ENCODE measurements at places on chromosomes 7 and 10.

DNA sequence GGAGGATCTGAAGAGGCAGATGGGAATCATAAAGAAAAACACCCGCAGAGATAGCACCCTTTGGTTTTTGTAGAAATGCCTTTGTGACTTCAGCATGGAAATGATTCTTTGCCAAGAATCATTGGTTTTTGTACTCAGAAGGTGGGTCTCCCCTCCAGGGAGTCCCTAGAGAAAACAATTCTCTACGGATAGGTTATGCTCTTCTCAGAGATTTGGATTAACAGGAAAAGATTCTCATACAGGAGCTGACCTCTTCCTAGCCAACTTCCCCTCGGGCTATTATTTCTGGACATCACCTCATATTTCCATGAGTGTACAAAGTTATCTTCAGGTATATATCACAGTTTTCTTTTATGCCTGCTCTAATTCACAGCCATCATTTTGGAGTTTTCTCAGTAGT is 274.2 kb upstream of the HABP2 start:
- DNase-seq: no peak

GRCh38 chr10:11876805-11877590 is 53.8 kb downstream of the PROSER2 start:
- DNase-seq: no peak

DNA sequence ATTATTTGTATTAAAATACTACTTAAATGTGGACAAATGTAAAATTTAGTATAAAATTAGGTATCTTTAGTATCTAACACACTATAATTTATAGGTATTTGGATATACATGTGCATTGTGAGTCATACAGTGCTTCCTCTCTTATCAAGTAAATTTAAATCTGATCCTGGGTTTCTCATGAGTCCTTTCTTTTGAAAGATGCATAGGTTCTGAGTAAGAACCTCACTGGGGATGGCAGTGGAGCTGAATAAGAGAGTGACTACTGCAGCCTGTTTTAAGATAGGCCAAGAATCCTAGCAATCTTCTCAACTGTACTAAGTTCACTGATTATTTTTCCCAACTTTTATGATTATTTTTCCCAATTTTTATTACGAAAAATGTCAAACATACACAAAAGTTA is 16.2 kb downstream of the CEP55 start:
- peak; percentile 52 for DNase-seq

GRCh38 chr10:99873846-99874245 is 91.4 kb downstream of the ABCC2 start:
- DNase-seq: no peak

GRCh38 chr10:30724296-30724695 is 94.7 kb upstream of the LYZL2 start:
- DNase-seq: no peak

GRCh38 chr7:48154792-48155413 is 16.4 kb upstream of the ABCA13 start:
- DNase-seq: peak; percentile 50

- no peak for DNase-seq
Measured at GRCh38 chr10:97003804-97004201, 171.7 kb downstream of the LCOR start.

- no peak for DNase-seq
Measured at GRCh38 chr7:51280156-51280555, 36.5 kb downstream of the COBL start.

DNA sequence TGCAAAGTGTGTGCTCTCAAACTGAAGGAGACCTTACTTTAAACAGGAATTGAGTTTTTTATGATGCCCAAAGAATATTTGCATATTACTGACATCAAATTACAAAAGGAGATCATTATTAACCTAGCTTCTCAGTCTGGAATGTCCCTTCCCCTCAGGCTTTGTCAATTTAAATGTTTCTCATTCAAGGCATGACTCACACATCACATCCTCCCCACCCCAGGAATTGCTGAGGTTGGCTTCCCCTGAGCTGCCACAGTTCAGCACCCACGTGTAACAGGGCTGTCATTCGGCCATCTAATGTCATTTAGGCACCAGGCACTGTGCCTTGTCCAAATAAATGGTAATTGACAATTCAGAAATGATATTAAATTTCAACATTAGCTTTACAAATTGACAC is 305.9 kb upstream of the MGMT start:
- peak; percentile 7 for DNase-seq

DNA sequence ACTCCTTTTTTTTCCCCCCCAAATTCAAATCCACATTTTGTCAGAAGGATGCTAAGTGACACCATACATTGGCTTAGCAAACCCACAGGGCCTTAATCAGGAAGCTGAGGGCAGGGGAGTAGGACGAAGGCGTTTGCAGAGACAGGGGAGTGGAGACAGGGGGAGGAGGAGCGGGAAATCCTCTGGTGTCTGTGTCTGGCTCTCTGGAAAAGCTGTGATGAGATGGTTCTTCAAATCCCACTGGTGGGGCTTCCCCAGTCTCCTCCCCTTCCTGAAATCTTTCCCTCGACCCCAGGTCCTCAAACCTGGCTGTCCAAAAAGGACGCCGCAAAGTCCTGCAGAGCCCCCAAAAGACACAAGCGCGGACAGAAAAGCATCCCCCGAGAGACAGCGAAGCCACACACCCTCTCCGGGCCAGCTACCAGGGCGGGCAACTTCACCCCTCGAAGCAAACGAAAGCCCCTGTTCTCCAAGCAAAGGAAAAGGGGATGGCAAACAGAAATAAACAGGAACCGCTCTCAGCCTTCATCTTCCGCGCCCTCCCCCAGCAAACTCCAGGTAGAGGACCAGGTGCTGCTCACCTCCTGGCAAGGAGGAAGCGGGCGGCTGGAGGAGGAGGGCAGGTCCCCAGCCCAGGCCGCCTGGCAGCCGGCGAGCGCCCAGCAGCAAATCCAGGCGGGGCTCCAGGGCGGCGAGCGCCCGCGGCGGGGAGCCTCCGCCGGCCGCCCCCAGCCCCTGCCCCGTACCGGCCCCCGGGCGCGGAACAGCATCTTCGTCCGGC is 520 bp downstream of the ELAPOR2 start:
- no peak for DNase-seq

- DNase-seq: no peak
Measured at GRCh38 chr10:58747687-58748086, 235.0 kb downstream of the BICC1 start.

DNA sequence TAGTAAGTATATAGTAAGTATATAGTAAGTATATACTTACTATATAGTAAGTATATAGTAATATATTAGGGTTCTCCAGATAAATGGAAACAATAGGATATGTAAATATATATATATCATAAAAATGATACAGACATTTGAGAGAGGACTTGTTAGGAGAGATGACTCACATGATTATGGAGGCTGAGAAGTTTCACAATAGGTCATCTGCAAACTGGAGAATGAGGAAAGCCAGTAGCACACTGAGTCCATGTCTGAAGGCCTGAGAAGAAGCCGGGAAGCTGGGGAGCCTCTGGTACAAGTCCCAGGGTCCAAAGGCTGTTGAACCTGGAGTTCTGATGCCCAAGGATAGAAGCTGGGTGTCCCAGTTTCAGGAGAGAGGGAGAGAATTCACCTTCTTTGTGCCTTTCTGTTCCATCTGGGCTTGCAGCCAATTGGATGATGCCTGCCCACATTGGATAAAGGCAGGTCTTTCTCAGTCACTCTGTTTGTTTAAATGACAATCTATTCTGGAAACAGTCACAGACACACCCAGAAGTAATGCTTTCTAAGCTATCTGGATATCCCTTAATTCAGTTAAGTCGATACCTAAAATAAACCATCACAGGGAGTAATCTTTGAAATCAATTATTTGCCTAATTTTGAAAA is 205.5 kb upstream of the CDC14C start:
- DNase-seq: peak; percentile 0

GRCh38 chr10:125164421-125164820 is 4.1 kb upstream of the CTBP2 start:
- no peak for DNase-seq

- DNase-seq: no peak
Measured at GRCh38 chr10:61869041-61869675, 32.3 kb upstream of the ARID5B start.

GRCh38 chr10:124875596-124875995 is 66.3 kb upstream of the ZRANB1 start:
- DNase-seq: peak; percentile 47

DNA sequence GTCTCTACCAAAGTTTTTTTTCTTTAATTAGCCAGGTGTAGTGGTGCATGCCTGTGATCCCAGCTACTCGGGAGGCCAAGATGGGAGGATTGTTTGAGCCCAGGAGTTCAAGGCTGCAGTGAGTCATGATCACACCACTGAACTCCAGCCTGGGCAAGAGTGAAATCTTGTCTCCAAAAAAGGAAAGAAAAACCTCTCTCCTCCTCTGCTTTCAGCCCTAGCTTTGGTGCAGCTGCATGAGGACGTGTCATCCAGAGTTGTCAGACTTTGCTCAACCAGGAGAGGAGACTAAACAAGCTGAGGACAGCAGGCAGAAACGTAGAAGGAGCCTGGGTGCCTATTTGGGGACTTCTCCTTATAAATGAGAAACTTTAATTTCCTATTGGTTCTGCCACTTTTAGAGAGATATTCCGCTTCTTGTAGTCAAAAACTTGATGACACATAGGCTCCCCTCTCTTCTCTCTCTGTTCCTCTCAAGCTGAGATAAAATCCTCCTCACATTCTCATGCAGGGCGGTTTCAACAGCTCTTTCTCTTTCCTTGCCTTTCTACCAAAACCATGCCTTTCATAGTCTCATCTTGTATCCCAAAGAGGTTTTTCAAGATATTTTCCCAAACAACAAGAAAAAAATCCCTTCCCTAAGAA is 205.4 kb downstream of the ARHGAP12 start:
- peak; percentile 46 for DNase-seq

GRCh38 chr7:102832674-102833073 is 80.1 kb upstream of the LRRC17 start:
- no peak for DNase-seq

GRCh38 chr10:63323701-63324494 is 141.9 kb downstream of the JMJD1C start:
- no peak for DNase-seq

DNA sequence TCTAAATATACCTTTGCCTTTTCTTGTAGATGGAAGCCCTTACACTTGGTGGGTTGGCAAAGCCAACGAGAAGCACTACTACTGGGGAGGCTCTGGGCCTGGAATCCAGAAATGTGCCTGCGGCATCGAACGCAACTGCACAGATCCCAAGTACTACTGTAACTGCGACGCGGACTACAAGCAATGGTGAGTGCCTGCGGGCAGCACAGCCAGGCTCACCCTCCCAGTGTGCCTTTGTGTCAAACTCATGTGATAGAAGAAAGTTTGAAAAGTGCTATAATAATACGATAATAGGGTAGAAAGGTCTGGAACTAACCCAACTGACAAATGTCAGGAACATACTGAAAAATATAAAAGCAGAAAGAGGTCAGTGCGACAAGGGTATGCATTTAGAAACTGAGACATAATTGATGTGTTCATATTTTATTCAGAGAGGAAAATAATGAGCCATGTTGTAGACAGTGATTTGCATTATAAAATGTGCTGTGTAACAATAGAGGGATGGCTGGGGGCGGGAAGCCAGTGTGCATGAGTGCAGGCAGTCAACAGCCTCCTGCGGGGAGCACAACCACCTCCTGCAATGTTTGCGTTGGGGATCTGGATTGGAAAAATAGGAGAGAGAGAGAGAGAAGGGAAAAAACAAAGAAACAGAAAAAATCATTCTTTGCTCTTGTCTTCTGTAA is 686.9 kb upstream of the C7orf33 start:
- no peak for DNase-seq

DNA sequence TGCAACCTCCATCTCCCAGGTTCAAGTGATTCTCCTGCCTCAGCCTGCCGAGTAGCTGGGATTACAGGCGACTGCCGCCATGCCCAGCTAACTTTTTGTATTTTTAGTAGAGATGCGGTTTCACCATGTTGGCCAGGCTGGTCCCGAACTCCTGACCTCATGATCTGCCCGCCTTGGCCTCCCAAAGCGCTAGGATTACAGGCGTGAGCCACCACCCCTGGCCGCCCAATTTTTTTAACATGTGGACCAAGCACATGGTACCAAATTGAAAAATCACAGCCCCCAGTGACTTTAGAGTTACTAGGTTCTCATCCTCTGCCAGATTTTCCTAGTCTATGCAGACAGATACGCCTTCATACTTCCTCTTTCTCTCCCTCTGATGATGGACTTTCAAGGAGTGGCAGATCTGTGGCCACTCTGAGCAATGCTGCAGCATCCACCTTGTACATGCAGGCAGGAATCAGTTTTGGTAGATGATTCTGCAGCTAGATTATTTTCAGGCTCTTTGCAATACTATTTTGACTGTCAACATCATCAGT is 34.0 kb upstream of the EZH2 start:
- no peak for DNase-seq

DNA sequence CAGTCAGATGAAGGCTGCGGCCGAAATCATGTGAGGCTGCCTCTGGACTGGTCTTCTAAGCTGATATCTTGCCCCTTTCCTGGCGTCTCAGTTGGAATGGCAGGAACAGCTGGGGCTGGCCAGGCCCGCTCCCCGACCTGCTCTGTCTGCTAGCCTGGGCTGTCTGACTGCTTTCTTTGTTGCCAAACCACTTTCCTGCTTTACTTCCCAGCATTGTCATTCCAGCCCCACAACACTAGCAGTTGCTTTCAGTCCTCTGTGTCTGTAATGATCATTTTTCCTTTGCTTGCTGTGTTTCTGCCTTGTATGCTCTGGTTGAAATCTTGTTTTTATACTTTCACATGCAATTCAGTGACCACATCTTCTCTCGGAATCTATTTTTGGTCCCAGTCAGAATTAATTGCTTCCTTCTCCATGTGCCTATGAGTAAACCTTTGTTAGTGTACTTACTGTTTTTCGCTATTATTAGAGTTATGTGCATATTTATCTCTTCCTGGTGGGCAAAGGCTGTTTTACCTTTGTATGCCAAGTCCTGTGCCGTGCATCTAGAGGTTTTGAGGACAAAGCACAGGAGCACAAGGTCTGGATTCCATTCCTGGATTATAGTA is 21.6 kb downstream of the PRPF18 start:
- DNase-seq: no peak

GRCh38 chr7:16636555-16637101 is 8.9 kb downstream of the ANKMY2 start:
- peak; percentile 81 for DNase-seq

GRCh38 chr10:77081481-77081891 is 556.1 kb downstream of the KCNMA1 start:
- no peak for DNase-seq

DNA sequence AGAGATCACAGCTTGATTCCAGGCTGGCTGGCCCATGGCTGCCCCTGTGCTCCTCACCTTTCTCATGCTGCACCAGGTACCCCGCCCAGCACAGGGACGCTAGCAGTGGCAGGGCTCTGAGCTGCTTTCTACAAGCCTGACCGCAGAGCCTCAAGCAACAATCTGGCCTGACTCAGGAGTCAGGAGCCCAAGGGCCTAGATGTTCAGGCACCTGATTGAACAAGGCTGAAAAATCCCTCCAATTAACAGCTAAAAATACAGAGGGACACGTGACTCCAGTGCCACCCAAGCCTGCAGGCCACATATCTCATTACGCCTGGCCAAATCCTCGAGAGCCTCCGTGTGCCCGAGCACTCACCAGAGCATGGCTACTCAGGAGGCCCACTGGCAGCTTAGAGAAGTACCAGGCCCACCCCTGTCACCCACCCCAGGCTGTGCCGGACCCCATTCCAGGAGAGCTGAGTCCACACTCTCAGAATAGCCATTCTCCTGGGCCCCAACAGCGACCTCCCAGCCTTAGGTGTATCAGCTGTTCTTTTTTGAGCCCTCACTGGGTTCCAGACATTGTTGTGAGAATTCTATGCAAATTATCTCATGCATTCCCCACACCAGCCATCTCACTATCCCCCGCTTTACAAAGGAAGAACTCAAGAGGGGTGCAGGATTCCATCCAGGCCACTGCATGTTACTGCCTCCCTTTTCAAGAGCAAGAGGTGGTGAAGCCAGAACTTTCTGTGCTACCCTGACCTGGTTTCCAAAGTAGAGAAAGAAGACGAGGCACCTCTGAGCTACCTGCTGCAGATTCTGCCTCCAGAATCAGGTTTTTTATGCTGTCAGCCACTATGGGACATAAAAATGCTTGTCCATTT is 98.3 kb downstream of the COL13A1 start:
- DNase-seq: no peak
